Activated CD4-positive, alpha-beta T cell treated with anti-CD3 and anti-CD28 coated beads, Interleukin-2, amount 50 U/mL, for 4 hours (primary cell): ENCODE measurements at places on chromosomes 2 and 18.

DNA sequence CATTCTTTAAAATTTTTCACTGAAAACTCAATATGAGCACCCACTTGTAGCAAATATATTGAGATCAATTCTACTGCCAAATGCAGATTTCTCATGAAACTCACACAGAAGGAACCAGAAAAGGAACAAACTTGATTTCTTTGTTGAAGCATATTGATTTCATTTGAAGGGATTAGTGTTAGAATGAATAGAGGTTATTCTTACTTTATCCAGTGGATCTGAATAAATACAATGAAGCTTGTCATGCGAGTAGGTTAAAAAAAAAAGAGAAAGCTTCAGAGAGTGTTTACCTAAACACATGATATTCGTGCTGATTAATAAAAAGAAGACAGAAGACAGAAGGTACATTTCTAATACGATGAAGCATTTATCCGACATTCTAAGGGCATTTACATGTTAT lies 226.7 kb upstream of the ZSWIM2 start:
- DNase-seq = no peak

GRCh38 chr2:85134896-85135659 lies 1.9 kb downstream of the TCF7L1 start:
- DNase-seq = no peak

DNA sequence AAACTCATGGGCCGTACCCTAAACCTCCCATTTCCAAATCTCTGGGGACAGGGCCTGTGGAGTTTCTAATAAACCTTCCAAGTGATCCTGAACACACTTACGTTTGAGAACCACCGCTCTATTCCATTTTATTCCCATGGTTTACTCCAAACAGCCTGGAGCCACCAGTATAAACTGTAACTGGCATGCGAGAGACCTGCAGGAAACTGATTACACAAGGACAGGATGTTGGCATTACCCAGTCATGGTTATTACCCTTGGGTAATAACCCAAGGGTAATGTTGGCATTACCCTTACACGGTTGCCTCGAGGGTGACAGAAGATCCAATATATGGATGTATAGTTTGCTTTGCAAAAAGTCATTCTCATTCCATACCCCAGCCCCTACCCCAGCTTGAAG lies 37.0 kb upstream of the YPEL5 start:
- DNase-seq = no peak

DNA sequence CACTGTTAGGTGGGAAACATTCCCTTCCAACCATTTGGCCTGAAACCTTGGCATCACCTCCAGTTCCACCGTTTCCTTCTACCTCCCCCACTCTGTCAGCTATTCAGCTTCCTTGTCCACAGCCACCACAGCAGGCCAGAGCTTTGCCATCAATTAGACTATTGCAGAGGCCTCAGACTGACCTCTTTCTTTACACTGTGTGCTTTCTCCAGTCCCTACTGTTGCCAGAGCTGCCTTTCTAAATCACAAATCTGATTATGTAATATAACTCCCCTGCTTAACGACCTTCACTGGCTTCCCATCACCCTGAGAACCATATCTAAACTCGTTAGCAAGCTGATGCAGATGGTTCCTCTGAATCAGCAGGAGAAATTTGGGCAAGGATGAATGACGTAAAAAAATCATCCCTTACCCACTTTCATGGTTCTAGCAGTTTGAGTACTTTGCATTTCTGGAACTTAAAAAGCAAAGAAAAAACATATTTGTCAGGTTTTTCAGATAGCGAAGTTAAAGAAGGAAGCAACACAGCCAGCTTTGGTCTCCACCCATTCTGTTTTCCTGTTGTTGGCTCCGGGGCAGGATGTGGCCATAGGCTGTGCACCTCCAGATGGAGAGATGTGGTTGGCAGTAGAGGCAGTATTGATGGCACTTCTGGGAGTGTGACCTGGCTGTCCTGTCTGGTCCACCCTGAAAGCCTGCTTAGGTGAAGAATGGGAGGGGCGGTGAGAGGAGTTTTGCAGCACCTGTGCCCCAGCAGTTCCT lies 422.1 kb downstream of the PARD3B start:
- DNase-seq = peak; percentile 12

- no peak for DNase-seq
These were observed 30.2 kb downstream of the NYAP2 start for GRCh38 chr2:225429717-225430116.

- no peak for DNase-seq
These were observed 147.4 kb downstream of the SETBP1 start for GRCh38 chr18:44828080-44828479.

DNA sequence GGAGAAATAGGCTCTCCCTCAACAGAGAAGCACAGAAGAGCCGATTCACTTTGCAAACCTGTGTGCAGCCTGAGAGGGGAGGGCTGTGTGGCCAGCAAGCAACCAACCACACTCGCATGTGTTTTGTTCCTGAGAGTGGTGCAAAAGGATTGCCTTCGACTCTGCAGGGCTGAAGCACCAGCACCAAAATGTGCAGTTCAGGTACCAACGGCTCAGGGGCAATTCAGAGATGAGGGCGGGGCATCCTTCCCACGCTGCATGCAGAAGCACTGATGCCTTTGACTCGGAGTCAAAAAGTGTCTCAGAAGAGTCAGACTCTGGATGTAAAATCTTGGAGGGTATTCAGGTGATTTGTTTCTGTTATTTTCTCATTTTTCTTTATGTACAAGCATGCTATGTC lies 55.5 kb downstream of the DCDC2C start:
- no peak for DNase-seq

GRCh38 chr18:74901362-74902146 lies 303.9 kb downstream of the ZNF407 start:
- no peak for DNase-seq

DNA sequence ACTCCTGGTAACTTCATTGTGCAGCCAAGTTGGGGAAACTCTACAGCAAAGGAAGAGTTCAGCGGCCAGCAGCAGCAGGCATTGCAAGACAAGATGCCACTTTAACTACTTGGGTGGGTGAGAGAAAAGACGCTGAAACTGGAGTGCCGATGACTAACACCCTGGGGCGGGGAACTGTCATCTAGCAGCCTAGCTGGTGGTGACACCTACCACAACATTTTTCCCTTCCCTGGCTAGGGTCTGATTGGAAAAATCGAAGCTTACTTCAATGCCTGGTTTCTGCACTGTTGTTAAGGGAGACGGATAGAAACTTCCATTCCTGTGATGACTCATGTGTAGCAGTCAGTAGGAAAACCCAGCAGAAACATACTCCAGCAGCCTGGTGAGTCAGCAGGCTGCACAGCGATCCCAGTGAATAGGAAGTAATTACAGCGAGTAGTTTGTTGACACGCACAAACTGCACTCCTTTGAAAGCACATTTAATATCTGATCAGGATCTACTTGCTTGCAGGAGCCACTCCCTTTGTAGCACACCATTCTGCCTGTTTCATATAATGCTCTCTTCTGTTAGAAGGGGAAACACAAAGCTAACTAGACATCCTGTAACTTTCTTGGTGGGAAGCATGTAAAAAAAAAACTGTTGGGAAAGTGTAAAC lies 62.1 kb upstream of the MAPRE2 start:
- DNase-seq = peak; percentile 77

DNA sequence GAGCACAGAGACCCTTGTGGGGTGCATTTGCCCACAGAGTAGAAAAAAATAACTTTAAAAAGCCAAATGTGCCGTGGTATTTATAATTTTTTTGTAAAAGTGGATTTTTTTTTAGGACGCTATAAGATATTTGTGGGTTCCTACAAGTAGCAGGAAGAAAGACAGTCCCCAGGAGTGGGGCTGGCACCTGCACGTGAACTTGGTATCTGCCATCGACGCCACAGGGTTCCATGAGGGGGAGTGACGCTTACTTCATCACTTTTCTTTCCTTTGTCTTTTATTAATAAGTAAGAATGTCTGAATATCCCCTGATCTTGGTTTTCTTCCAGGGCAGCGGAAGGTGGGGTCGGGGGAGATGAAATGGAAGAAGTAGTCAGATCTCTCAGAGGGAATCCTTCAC lies 207.0 kb downstream of the TWIST2 start:
- no peak for DNase-seq

DNA sequence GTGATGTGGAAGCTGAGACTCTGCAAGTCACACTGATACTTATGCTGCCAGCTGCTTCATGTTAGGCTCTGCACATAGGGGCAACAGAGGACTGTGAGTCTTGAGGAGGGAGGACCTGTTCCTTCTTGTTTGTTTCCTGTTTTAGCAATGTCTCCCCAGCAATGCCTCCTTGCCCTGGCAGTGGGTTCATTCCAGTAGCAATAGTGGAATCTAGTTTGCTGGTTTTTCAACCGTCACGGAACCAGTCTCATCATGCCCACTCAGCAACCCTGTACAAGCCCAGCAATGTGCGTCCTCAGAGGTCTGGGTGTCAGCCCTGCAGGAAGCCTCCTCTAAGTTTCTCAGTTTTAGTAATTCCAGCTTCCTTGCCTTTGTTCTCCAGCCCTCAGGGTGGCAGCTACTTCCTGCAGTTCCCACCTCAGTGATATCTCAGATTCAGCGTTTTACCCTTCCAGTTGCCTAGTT lies 20.5 kb upstream of the ITGB6 start:
- DNase-seq = no peak

- DNase-seq = no peak
These were observed 146.4 kb upstream of the SPATS2L start for GRCh38 chr2:200159829-200160781.

DNA sequence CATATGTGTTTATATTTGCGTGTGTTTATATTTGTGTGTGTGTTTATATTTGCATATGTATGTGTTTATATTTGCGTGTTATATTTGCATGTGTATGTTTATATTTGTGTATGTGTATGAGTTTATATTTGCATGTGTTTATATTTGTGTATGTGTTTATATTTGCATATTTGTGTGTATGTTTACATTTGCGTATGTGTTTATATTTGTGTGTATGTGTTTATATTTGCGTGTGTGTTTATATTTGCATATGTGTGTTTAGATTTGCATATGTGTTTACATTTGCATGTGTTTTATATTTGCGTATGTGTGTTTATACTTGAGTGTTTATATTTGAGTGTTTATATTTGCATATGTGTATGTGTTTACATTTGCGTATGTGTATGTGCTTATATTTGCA lies 115.7 kb upstream of the CTDP1 start:
- DNase-seq = no peak

DNA sequence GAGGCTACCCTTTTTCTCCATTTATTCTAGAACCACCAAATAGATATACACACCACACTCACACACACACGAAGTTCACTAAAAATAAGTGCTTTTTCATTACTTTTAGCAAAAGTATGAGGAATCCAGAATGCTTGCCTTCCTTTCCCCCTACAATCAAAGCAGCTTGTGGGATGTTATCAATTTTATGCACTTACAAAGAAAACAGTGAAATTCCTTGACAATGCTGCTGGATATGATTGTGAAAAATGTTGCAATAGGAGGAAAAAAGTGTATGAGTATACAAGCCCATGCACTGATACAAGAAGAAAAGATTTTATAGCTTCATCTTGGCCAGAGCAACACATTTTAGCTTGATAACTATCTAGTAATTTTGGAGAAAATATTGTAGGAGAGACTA lies 269.2 kb downstream of the XIRP2 start:
- no peak for DNase-seq

DNA sequence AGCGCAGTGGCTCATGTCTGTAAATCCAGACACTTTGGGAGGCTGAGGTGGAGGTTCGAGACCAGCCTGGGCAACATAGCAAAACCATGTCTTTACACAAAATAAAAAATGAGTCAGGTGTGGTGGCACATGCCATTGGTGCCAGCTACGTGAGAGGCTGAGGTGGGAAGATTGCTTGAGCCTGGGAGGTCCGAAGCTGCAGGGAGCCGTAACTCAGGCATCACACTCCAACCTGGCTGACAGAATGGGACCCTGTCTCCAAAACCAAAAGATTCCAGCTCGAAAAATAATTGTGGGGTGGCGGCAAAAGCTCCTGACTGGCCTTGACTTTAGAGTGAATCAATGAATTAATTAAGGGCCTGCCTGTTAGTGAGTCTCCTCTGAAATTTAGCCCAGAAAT lies 1.2 kb upstream of the ALPP start:
- DNase-seq = no peak

DNA sequence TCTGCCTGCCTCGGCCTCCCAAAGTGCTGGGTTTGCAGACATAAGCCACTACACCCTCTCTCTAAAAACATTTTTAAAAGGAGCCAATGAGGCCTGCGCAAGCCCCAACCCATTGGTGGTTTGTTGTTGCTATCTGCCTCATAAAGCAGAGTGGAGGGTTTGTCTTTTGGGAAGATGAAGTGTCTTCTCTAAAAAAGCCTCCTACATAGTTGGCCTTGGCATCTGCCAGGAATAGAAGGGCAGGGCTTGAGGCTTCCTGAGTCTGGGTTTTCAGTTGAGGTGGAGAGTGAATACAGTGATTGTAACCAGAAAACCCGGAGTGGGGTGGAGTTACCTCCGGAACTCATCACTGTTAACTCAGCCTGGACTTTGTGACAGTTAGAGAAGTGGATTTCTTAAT lies 5.9 kb upstream of the STARD7 start:
- DNase-seq = no peak

GRCh38 chr2:239926587-239927232 lies 98.4 kb downstream of the NDUFA10 start:
- no peak for DNase-seq

GRCh38 chr2:213237251-213237650 lies 47.0 kb upstream of the SPAG16 start:
- DNase-seq = no peak

GRCh38 chr2:30040147-30040546 lies 106.7 kb upstream of the YPEL5 start:
- no peak for DNase-seq

DNA sequence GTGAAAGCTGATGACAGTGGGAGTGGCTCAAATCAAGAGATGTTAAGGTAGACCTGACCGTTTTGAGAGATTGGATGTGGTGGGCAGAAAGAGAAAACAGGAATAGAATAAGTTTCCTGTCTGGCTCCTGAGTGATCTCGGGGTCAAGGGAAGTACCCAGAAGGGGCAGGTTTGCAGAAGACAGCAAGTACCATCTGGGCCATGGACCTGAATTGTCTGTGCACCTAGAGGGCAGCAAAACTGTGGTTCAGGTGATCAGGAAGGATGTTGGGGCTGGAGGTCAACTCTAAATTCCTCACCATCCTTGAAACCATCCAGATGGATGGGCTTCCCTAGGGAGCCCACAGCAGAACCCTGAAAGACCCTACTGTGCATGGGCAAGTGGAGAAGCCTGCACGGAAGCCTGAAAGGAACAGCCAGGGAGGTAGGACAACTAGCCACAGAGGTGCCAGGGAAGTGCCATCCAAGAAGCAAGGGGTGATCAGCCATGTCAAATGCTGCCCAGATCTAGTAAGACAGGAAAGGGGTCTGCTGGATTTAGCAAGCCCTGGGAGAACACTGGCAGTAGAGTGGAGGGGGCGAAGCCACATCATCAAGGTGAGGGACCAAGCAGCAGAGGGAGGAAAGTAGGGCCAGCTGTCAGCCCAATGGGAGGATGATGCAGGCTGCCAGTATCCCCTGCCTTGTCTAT lies 8.0 kb downstream of the TEX261 start:
- no peak for DNase-seq
